ENCODE measurements at places on chromosomes 7 and 10.
A peak's percentile ranks its signal among the peaks of the same experiment; 100 is the strongest.

- no peak for DNase-seq
Measured at GRCh38 chr7:568031-568951, 48.6 kb upstream of the PDGFA start.

DNA sequence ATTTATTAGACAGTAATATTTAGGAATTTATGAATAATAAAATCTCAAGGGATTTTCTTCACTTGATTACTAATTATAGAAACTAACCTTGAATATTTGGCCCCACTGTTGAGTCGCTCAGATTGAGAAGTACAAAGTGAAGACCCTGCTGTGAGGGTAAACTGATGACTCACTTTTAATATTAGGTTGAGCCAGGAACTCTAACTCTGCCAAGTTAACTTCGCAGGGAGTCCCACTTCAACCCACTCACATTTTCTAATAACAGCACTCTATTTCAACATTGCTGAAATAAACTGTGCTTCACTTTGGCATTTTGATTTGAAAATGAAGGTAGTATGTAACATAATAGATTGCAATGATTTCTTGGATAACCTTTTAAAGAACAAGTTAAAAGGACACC lies 200.7 kb downstream of the POLR1F start:
- no peak for DNase-seq

GRCh38 chr7:69885431-69885830 lies 287.2 kb downstream of the AUTS2 start:
- no peak for DNase-seq

- DNase-seq, result no peak
Measured at GRCh38 chr7:99016196-99016595, 127.7 kb downstream of the SMURF1 start.

DNA sequence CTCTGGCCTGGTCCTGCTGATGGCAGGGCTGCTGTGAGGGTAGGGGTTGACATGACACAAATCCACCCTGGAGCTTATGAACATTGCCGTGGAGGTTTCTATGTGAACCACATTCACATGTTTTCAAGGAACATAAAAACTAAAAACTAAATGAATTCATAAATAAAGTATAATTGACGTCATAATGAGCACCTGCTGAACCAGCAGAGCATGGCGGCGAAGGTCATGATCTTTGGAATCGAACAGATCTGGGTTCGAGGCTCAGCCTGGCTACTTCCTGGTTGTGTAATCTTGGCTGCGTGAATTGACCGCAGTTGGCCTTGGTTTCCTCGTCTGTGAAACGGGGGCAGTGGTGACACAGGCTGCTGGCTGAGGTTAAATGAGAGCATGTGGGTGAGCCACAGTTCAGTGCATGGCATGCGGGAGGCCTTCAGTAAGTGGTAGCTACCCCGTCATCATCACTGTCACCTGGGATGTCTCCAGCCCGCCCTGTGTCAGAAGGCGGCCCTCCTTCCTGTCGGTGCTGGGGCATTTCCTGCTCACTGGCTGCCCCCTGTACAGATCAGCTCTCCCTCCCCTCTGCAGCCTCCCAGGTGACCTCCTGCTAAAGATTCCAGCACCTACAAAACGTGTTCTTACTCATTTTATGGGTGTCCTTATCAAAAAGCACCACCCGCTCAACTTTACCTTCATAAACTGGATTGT lies 190.3 kb upstream of the SHH start:
- DNase-seq, result no peak

GRCh38 chr7:150402671-150403321 lies 23.7 kb downstream of the ZNF775 start:
- no peak for DNase-seq

DNA sequence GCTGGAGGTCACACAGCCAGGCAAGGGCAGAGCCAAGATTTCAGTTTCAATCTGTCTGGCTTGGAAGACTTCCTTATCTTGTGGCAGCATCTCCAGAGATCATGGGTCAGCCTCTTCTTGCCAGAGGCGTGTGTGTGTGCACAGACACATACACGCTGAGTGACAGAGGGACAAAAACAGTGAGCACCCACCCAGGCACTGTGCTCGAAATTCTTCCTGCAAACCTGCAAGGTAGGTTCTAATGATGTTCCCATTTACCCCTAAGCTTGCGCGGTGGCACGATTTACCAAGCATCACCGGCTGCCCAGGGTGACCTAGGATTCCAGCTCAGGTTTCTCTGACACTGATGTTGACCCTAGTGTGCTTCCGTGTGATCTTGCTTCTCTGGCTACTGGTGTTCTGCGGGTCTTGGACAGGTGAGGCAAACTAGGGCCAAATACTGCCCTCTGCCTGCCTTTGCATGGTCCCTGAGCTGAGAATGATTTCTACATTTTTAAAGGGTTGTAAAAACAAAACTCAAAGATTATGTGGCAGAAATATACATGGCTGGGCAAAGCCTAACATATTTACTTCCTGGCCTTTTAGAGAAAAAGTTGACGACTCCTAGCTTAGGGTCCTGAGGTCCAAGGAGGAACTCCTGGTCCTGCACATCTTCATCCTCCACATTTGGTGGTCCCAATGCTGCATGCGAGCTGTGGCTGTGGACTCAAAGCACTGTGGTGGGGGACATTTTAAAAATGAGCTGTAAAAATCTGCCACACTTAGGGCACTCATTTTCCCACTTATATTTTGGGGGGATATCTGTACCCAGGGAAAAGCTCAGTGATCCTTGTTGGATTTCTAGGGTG lies 268.5 kb downstream of the RPS24 start:
- no peak for DNase-seq

DNA sequence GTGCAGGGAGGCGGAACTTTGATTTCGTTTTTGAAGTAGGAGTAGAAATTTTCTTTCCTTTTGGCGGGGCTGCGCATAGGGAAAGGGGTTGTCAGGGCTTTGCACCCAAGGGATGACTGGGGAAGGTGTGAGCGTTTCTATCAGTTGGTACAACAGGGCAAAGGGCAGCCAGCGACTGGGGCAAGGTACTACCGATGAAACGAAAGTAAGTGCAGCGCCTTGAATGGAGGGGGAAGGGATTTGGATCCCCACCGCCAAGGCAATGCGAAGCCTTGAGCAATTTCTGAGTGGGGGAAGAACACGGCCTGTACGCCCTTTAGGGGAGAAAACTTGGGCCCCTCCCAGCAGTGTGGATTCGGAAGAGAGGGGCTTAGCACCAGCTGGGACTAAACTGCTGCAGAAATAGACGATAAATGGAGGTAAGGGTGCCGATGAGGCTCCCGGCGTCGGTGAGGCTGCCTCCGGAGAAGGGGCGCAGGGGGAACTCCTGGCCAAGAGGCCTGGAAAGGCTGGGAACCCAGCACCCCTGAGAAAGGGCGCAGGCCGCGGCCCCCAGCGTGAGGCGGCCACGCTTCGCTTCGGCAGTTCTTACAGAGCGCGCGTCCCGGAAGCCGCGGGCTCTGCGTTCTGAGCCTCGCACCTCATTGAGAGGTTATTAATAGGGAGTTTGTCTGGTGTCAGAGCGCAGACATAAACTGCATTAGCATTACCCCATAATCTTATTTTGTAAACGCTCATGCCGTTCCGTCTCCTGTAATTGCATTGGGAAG lies 10.0 kb upstream of the TLX1 start:
- DNase-seq, result peak; percentile 35

DNA sequence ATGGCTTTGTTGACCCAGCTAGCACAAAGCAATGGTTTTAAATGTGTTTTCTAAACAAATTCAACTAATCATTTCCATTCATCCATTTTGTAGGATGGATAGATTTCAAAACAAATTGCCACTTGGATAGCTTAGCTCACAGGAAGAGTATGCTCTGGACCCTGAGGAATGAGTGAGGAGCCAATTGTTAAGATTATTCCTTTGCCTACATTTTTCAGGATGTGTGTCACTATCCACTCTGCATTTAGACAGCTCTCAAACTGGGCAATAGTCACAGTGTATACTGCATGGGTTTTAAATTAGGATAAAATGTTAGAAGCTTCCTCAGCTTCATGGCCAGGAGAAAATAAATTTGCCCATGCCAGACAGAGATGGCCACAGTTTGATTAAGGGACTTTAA lies 605.6 kb upstream of the TEX47 start:
- no peak for DNase-seq

DNA sequence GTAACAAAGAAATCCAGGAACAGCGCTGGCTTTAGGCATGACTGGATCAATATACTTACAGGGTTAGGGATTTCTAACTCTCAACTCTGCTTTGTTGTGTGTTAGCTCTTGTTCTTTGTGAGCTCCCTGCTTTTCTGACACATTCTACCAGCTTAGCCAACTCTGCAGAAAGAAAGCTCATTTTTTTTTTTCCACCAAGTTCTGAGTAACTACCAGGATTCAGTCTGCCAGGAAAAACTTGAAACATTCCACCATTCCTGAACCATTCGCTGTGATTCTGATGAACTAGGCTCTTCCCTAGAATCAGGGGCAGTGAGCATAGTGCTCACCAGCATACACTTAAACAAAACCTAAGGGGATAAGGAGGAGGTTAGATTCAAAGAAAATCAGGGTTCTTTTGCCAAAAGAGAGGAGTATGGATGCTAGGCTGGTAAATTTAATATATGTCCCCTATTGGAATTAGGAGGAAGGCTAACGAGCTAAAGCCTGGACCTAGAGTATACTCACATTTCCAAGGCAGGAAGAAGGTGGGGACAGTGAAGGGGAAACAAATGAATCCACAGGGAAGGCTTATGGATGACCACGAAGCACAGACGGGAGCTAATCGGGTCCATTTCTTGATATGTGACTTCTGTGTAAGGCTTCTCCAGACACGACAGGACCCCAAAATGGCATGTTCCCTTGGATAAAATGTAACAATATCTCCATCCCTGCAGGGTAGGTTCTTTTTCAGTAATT lies 183.4 kb downstream of the PRKG1 start:
- DNase-seq, result no peak

GRCh38 chr7:113158756-113159155 lies 40.4 kb upstream of the SMIM30 start:
- DNase-seq, result no peak

- no peak for DNase-seq
Measured at GRCh38 chr7:37393476-37393875, 55.2 kb downstream of the ELMO1 start.

- no peak for DNase-seq
Measured at GRCh38 chr7:108072739-108073138, 57.4 kb downstream of the LAMB4 start.

- no peak for DNase-seq
Measured at GRCh38 chr10:77305650-77306632, 331.7 kb downstream of the KCNMA1 start.

DNA sequence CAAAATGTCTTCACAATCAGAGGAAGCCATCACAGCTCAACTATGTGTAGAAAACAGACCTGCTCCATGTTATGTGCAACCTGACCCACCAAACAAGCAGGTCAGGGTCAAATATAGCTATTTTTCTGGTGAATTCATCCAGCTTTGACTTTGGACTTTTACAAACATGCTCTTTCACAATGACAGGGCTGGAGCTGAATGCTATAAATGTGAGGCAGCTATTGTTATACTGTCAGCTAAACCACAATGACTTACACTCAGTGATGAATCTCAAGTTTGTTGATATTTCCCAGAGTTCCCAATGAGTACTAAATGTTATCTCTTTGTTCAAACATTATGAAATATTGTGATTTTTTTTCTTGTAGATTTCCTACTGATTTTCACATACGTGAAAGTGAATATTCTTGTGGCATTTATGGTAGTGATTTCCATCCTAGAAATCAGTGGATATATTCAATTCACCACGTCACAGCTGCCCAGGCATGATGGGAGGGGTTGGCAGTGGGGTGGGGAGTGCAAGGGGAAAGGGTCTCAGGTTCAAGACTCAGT lies 2.5 kb upstream of the ITIH2 start:
- DNase-seq, result no peak

DNA sequence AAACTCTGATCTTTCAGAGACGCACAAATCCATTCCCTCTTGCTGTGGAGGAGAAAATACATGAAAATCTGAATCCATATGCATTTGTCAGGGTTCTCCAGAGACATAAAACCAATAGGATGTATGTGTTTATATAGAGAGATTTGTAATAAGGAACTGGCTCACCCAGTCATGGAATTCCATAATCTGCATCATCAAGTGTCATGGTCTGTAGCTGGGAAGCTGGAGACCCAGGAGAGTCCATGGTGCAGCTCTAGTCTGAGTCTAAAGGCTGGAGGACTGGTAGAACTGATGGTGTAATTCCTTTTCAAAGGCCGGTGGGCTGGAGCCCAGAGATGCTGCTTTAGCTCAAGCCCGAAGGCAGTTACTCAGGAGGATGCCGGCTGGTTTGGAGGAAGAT lies 134.0 kb downstream of the TCF7L2 start:
- no peak for DNase-seq

DNA sequence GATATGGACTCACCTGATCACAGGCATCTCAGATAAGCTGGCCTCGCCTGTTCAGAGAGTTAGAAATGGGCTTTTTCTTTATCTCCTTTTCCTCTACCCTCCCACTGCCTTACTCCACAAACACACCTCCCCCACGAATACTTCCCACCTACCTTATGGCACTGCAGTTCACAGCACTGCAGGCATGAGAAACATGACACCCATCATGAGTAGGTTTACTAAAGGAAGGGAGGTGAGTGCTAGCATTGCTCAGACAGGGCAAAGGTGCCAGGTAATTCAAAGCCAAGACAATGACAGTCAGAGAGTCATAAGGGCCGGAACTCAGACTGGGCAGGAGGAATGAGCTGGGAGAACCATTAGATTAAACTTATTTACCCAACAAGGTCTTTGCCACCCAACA lies 220.6 kb downstream of the FAM107B start:
- no peak for DNase-seq

DNA sequence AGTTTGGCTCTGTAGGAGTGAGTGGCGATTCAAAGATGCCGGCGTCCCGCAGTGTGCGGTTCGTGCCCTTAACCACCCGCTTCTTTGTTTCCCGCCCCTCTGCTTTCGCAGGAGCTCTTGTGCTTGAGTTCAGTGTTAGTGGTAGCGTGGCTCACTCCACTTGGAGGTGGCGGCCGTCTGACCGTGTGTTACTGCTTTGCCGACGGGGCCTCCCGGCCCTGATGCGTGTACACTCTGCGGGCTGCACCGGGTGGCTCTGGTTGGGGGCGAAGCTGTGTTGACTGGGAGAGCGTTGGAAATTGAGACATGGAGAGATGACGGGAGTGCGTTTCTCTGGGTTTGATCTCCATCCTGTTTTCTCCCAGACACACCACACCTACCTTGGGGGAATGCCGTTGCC lies 31.4 kb downstream of the SHH start:
- DNase-seq, result no peak

GRCh38 chr7:47505312-47506007 lies 76.5 kb downstream of the TNS3 start:
- no peak for DNase-seq

- DNase-seq, result no peak
Measured at GRCh38 chr7:6172224-6172909, 100.1 kb downstream of the CYTH3 start.

All from CD4-positive, alpha-beta T cell treated with Interleukin-21 for 1 hour (primary cell).